NCI-H2081 treated with DMSO at 0.1 percent for 48 hours (cell line): ENCODE measurements at places on chromosomes 11 and 22.

- no peak for DNase-seq
Observed at GRCh38 chr11:110716361-110716760, 4.1 kb upstream of the ARHGAP20 start.

DNA sequence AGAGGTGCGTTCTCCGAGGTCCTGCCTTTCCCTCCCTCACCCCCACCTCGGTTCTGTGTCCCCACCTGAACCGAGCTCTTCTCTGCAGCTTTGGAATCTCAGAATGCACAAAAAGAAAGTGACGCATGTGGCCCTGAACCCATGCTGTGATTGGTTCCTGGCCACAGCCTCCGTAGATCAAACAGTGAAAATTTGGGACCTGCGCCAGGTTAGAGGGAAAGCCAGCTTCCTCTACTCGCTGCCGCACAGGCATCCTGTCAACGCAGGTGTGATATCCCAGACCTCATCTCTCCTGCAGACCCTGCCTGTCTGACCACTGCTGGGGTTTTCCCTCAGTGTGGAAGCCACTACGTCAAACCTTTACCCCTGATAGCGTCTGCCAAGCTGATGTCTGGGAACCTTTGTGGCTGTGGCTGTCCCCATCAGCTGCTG, 13.9 kb downstream of the ACP2 start:
- DNase-seq, result peak; percentile 75

DNA sequence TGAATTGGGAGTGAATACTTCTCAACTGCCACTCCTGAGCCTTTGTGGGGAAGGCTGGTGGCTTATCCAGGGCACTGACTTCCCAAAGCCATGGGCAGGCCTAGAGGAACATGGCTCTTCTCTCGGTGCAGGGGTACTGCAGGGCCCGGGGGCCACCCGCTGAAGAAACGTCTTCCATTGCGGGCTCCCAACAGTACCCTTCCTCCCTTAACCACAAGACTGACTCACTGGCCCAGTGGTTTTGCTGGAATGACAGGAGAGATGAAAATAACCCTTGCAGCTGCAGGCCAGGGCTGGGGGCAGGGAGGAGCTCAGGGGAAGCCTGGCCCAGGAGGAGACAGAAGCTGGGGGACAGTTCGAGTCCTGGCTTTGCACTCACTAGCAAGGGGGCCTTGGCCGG, 13.5 kb downstream of the TXN2 start:
- no peak for DNase-seq

DNA sequence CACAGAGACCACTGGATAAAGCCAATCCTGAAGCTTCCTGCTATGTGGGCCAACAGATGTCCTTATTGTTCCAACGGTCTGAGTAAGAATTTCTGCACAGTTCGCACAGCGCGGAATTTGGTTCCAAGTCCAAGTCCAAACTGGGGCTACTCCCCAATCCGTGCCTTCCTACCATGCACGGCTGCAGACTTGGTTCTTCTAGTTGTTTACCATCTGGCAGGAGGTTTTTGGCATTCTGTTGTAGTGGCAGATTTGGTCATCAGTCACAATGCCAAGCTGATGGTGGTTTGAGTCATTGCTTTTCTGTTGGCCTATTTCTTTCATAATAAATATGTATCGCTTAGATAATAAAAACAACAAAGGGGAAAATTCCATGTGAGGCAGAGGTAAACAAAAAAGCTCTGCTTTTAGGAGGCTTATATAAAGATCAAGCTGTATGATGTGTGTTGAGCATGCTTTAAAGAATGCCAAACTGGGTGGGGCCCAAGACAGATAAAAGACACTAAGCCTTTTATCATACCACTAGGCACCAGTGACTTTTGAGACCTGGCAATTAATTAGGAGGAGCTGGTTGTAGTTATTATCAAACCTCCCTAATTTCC, 52.5 kb upstream of the SYN3 start:
- no peak for DNase-seq

- DNase-seq, result no peak
Observed at GRCh38 chr11:72075109-72075508, 5.2 kb downstream of the NUMA1 start.

DNA sequence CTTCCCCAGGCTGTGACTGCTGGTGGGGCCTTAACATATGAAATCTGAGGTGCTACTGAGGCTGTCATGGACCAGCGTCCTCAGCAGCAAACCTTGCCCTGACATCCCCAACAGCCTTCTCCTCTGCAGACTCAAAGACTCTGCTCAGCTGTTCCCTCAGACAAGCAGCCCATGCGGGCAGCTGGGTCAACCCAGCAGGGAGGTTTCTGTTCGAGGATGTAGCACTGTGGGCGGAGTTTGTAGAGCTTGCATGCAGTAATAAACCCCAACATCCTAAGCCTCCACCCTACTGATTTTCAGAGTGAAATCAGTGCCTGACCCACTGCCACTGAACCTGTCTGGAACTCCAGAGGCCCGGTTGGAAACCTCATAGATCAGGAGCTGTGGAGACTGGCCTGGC, 88.8 kb upstream of the XKR3 start:
- no peak for DNase-seq

- DNase-seq, result no peak
Observed at GRCh38 chr11:16881074-16881709, 133.0 kb downstream of the PLEKHA7 start.

GRCh38 chr22:39289975-39290720, 29.3 kb downstream of the RPL3 start:
- DNase-seq, result no peak

DNA sequence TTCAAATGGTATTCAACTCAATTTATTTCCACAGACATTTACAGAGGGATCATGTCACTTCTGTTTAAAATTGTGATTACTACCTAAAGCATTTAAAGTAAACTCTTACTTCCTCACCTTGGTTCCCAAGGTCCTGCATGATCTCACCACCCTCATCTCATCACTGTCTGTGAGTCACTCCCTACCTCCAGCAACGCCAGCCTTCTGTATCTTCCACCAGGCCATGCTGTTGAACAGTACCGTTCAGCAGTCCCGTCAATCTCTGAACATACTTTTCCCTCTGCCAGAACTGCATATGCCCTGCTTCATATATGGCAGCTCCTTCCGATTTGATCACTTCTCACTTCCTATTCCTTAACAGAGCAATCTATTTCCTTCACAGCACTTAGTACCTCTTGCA, 2.0 kb downstream of the FBXO3 start:
- DNase-seq, result no peak

GRCh38 chr11:23143022-23143421, 282.7 kb upstream of the CCDC179 start:
- no peak for DNase-seq

GRCh38 chr11:83456075-83456474, 169.9 kb upstream of the CCDC90B start:
- DNase-seq, result no peak

DNA sequence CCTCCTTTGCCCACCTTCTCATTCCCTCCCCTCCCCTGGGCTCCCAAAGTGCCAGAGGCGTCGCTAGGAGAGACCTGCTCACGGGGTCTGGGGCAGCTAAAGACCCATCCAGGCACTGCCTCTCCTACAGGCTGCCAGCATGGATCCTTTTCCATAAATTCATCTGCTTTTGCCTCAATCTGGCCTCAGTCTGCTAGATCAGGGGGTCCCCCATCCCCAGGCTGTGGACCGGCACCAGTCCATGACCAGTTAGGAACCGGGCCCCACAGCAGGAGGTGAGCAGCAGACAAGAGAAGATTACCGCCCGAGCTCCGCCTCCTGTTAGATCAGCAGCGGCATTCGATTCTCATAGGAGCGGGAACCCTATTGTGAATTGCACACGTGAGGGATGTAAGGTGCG, 12.3 kb downstream of the LTO1 start:
- no peak for DNase-seq

- DNase-seq, result no peak
Observed at GRCh38 chr11:130849215-130849568, 67.1 kb downstream of the SNX19 start.

GRCh38 chr11:16124390-16124789, 232.0 kb downstream of the SOX6 start:
- DNase-seq, result no peak

DNA sequence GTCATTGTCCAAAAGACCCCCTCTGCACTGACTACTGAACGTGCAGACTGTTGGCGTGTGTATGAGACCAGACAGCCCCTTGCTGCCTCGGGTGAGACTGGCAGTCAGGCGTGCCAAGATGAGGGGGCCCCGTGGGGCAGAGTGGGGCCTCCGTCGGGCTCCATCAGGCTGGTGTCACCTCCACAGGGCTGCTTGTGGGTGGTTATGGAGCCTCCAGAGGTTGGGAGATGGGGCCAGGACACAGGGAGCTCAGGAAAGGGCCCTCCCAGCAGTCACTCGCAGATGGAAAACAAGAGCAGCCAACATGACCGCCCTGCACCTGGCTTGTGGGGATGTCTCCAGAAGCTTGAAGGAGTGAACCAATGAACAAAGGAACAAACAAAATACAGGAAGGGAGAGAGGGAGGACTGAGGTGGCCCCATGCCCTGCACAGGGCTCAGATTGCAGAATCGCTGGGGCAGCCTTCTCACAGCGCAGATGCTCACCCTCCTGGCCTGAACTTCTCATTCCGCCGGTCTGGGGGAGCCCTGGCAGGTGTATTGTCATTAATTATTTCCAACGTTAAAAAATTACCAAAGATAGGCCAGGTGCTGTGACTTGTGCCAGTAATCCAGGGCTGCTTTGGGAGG, 5.5 kb upstream of the PHLDA2 start:
- DNase-seq, result no peak

- no peak for DNase-seq
Observed at GRCh38 chr11:109641549-109641948, 219.6 kb downstream of the C11orf87 start.

GRCh38 chr22:31020334-31020733, 51.3 kb downstream of the TUG1 start:
- DNase-seq, result no peak

GRCh38 chr11:45879803-45880686, 5.4 kb upstream of the MAPK8IP1 start:
- no peak for DNase-seq

GRCh38 chr11:44883277-44883676, 67.4 kb downstream of the TP53I11 start:
- no peak for DNase-seq
